ENCODE measurements at places on chromosomes 1 and 21.

GRCh38 chr1:207129053-207129452 lies 25.0 kb downstream of the C4BPA start:
- DNase-seq = no peak

GRCh38 chr1:56660293-56660692 lies 15.2 kb downstream of the PRKAA2 start:
- no peak for DNase-seq

GRCh38 chr1:225691377-225691776 lies 38.5 kb upstream of the ENAH start:
- DNase-seq = no peak

DNA sequence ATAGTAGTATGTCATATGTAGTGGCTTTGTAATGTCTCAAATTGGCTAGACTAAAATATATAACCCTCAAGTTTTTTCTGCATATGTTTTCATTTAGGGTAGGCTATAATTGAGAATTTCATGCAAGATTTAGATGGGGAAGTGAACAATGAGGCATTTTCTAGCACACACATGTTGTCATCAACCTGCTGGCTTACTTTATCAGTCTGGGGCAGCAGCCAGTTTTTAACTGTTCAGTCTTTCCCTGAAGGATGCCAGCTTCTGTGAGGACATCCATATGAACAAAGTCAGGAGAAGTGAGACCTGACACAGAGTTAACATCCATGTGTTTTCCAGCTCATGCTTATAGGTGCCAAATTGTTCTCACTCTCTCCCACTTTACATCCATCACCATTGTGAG lies 74.7 kb upstream of the OLFM3 start:
- DNase-seq = no peak

- DNase-seq = no peak
Observed at GRCh38 chr1:211328866-211329475, 2.3 kb downstream of the TRAF5 start.

- DNase-seq = no peak
Observed at GRCh38 chr1:206713910-206714312, 29.2 kb downstream of the MAPKAPK2 start.

DNA sequence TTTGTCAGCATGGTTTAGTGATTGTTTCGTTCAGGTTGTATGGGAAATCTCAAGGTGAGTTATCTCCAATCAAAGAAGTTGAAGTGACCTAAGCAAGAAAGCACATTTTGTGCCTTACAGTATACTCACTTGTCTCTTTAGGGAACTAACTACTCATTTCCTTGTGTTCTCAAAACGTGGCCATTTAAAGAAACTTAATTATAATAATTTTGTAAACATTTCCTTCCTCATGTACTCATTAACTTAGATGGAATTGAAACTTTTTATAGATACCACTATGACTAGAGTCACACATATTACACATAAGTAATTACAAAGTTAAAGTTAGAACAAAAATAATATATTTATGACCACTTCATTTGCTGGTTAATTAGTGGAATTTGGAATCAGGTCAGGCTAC lies 552.6 kb downstream of the MRPL39 start:
- DNase-seq = no peak

GRCh38 chr1:7171574-7171973 lies 386.3 kb downstream of the CAMTA1 start:
- no peak for DNase-seq

GRCh38 chr21:36698385-36698980 lies 432 bp upstream of the SIM2 start:
- no peak for DNase-seq
